ENCODE measurements at places on chromosomes 13 and 19.

DNA sequence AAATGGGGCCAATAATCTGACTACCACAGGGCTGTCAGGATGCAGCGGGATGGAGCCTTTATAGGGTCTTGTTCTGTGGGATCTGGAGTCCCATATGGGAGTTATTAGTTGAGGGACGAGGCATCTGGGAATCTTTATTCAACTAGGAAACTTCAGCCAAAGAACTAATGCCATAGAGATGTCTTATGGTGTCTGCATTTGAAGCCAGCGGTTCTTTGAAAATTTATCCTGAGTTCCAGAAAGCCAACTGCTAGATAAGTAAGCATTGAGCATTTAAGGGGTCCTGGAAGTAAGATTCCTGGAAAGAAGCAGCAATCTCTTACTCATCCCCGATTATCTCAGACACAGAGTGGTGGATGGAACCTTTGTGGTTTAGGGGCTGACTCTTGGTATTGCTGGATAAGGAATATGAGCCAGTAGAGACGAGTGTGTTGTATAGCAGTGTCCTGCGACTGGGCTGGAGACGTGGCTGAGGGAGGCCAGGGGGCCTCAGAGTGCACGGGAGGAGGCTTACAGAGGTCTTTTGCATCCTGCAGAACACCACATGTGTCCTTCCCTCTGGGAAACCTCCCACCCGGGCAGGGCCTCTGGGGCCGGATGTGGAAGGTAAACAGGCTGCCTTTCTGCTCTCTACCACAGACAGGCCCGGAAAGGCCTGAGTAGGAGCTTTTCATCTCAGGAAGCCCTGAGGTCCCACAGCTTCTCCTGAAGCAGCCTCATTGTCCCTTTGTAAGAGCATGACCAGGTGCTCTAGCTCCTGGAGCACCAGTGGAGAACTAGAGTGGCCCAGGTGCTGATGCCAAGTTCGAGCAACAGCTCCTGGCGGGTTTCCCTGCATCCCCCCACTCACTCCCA is 28.8 kb downstream of the ACTN4 start:
- DNase-seq: no peak

GRCh38 chr13:99425485-99426341 is 75.6 kb upstream of the TM9SF2 start:
- DNase-seq: no peak

DNA sequence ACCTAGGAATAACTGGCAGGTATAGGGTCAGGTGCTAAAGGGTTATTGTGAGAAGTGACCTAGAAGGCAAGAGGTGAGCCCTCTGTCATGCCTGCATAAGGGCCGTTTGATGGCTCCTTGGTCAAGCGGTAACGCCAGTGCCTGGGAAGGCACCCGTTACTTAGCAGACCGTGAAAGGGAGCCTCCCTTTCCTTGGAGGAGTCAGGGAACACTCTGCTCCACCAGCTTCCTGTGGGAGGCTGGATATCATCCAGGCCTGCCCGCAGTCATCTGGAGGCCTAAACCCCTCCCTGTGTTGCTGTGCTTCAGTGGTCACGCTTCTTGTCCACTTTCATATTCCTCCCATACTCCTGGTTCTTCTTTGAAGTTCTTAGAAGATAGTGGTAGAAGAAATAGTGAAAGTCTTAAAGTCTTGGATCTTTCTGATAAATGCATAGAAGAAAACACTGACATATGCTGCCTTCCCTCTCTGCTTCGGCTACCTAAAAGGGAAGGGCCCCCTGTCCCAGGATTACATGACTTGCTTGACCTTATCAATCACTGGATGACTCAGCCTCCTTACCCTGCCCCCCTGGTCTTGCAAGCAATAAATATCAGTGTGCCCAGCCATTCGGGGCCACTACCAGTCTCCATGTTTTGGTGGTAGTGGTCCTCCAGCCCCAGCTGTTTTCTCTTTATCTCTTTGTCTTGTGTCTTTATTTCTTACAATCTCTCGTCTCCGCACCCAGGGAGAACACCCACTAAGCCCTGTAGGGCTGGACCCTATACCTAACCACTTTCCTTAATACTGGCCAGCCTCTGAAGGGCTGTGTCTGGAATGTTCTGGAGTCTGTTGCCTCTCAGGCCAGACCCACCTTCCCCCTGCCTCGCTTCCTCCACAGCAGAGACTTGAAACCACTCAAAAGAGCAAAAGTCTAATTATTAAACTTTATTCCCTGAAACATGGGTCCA is 16.1 kb upstream of the ABCC4 start:
- no peak for DNase-seq

DNA sequence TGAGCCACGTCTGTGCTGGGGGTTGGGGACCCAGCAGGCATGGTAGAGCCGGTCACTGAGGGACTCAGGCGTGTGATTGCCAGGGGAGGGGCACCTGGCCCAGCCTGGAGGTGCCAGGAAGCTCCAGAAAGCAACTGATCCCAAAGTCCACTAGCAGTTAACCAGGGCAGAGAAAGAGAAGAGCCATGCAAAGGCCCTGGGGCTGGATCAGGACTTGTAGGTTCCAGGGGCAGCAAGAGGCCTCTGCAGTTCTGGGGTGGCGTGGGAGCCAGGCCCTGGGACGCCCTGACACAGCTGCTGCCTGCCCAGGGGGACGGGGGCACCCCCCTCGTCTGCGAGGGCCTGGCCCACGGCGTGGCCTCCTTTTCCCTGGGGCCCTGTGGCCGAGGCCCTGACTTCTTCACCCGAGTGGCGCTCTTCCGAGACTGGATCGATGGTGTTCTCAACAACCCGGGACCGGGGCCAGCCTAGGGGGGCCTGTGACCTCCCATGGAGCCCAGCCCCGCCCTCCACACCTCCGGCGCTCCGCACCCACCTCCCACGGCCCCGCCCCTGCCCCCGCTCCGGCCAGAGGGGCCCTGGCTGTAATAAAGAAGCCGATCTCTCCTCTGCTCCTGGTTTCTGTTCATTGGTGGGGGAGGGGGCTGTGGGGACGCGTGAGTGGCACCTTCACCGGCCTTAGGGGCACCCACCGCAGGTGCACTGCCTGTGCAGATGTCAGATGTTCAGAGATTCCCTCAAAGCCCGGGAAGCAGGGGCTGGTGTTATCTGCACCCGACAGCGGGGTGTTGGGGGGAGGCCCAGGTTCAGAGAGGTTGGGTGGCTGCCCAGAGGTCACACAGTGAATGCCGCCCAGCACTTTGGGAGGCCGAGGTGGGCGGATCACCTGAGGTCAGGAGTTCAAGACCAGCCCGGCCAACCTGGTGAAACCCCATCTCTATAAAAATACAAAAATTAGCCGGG is 4.1 kb downstream of the AZU1 start:
- DNase-seq: no peak

DNA sequence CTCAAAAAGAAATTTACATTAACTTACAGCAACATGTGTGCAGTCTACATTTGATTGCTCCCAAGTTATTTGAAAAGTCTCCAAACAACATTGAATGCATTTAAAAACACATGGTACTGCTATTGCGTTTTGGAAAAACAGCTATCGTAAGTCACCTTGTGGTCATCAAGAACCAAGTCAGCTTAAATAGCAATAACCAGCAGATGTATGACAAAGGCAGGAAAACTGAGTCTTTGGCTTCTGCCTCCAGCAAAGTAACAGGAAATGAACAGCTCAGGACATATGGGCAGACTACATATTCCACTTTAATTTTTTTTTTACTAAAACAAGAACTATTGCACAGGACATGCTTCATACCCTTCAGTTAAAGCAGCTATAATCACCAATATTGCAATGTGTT is 580.6 kb upstream of the SPRY2 start:
- no peak for DNase-seq

DNA sequence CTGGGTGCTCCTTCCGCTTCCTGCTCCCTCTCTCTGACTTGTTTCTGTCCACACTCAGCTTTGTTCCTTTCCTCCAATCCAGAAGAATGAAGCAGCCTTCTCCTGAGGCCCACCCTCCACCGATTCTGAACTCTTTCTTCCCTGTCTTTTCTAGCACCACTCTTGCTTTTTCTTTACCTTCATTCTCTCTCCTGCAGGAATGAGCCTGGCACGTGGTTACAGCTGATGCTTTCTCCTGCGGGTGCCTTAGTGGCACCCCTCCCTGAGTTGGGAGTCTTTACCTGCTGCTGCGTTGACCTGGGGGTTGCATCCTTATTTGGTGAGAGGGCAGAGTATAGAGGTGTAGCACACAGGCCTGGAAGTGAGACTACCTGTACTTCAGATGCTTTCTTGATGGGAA is 6.2 kb downstream of the UBAC2 start:
- no peak for DNase-seq

GRCh38 chr13:72728290-72728605 is 525 bp downstream of the BORA start:
- no peak for DNase-seq

- DNase-seq: no peak
Observed at GRCh38 chr13:51957377-51958216, 53.7 kb downstream of the ATP7B start.

DNA sequence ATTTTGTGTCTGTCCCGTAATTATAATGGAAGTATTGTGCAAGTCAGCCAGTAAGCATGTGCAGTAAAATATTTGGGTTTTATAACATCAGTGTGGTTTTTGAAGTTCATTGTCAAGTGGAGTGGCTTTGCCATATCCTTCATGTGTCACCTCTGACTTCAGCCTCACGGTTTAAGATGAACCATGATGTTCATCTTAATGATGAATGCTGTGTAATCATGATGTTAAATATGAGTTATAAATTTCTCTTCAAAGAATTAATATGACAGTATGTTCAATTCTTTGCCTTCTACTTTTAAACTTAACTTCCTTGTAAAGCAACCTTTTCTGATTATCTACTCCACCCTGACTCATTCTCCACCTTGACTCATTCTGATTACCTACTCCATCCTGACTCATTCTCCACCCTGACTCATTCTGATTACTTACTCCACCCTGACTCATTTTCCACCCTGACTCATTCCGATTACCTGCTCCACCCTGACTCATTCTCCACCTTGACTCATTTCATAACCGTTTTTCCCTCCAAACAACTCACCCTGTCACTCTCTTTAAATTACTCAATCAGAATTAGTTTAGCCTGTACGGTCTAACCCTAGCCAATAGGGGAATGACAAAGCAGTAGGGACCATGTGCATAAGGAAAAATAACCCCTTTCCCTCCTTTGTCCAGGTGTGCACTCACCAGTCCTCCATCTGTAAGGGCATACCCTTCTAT is 50.3 kb upstream of the ANKRD10 start:
- no peak for DNase-seq

DNA sequence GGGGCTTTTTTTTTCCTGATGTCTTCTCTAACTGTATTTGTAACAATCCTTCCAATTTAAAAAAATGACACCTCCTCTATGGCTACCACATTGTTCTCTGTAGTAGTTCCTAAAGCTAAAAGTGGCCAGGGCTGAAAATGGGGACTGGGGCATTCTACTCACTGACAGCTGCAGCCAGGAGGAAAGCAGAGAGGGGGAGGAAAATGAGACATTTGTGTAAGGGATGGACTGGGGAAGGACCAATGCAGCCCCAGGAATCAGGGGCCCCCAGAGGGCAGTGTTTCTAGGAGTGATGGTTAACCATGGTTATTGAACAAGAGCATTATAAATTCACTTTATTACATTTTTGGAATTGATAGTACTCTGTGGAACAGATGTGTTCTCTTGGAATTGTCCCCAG is 34.3 kb upstream of the C1QTNF9 start:
- no peak for DNase-seq

- DNase-seq: no peak
Observed at GRCh38 chr13:41182231-41182630, 12.1 kb downstream of the KBTBD7 start.

GRCh38 chr13:22855926-22856325 is 324.9 kb upstream of the SGCG start:
- no peak for DNase-seq

- DNase-seq: peak; percentile 94
Observed at GRCh38 chr19:56507446-56508289, at the start of gene ZNF471. Gene ZNF471 (plus strand): TSS chr19:56507855. CDS start chr19:56511572, 3,717 bp downstream.

- DNase-seq: no peak
Observed at GRCh38 chr13:46846726-46847125, 49.8 kb upstream of the ESD start.

GRCh38 chr19:50399368-50399745 is 15.2 kb downstream of the POLD1 start:
- no peak for DNase-seq

DNA sequence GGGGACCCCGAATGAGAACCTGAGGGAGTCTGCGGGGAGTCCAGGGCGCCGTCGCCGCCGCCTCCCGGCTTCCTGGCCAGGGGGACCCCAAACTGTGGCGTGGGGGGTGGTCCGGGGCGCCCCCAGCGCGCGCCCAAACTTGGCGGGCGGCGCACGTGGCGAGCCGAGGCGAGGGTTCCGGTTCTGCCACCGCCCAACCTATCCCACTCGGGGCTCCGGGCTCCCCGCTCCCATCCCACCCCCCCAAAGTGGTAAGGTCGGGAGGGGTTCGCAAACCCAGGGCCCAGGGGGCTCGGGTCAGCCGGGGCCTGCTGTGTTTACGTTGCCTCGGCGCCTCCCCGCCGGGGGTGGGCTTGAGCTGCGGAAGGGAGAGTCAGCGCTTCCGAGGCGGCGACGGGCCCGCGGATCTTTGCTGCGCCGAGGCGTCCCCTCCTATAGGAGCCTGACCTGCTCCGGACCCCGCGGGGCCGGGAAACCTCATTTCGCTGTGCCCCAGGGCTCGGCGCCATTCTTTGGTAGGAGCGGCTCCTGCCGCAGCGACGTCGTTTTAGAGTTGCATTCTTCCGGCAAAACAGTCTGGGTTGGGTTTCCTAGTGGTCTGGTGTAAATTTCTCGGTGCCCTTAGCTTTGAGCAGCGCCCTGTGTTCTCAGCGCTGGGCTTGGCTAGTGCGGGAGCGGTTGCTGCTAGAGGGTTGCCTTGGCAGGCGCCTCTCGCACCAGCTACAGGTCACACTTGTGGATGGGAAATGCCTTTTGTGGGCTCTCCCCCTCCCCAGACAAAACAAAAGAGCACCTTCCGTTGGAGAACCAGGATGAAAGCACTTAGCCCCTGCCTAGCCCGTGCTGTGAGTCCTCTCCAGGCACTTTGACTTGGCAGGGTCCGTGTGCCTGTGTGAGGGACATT is 1.2 kb downstream of the DAZAP1 start:
- no peak for DNase-seq

GRCh38 chr19:9917321-9917720 is 19.0 kb downstream of the OLFM2 start:
- peak; percentile 81 for DNase-seq

DNA sequence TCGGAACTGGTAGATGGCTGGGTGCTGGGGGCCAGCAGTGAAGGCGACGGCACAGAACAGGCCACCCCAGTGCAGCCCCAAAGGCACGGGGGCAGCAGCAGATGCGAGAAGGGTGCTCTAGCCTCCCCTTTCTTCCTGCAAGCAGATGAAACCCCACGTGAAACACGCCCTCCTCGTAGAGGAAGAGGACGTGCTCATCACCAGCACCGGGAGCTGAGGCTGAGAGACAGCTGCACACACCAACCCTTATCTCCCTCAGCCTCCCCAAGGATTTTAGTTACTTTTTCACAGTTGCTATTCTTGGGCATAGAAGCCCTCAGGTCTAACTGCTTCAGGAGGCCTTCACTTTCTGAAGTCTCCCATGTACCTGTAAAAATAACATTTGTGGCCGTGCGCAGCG is 11.9 kb downstream of the ZNF787 start:
- DNase-seq: no peak

All from SK-N-DZ (cell line).